RWPE1 (cell line): ENCODE measurements at places on chromosomes 7 and 10.

DNA sequence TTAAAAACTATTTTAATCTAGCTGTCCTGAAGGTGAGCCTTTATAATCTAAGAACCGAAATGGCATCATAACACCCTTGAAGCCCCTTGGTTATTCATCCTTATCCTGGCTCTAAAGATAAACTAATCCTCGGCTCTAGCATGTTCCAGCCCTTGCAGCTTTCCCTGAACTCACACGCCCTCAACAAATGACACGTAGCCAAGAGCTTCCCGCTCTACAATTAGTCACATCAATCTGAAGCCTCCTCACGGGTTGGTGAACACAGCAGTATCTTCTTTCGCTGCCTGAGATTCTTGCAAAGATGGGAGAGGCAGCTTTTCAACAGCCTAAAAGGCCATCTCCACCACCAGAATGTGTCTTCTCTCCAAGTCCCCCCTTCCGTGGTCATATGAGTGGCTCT is 4.1 kb downstream of the FRMD4A start:
- DNase-seq, result no peak

DNA sequence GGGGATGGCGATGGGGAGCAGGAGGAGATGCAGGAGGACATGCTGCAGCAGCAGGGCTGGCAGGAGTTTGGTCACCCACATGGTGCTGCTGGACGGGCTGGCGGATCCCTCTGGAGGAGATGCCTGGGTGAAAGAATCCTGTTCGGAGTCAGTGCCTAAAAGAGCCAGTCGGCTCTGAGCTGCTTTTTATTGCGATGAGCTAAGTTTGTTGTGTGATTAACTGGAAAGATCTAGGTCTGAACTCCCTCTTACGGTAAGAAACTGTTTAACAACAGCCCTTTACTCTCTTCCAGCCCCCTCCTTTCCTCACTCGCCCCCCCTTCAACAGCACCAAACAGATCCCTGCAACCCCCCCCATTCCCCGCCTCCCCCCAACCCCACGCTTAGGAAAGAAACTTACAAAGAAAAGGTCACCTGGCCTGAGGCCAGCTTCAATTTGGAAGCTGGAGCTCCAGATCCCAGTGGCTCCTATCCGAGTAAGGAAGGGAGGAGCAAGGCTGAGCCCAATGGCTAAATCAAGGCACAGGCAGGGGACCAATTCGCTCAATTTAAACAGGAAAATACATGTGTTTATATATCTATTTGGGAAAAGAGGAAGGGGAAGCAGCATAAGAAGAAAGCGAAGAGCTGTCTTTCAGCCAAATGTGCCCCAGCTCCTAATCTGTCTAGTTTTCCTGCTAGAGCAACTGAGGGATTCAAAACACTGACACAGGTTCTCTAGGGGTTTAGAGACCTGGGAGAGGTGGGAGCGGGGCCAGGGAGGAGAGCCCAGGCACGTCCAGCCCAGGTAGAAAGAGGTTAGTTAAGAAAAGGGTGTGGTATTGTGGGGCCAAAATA is at the start of gene HGF:
Gene HGF, minus strand, starts transcription at position 157 of the 837 bp plus-strand sequence. Its CDS starts 76 bp downstream, at position 81.
- DNase-seq, result no peak

- peak; percentile 74 for DNase-seq
Measured at GRCh38 chr7:105806592-105807447, 69.6 kb downstream of the ATXN7L1 start.

GRCh38 chr7:27031289-27032172 is 64.3 kb downstream of the HOXA1 start:
- peak; percentile 15 for DNase-seq

DNA sequence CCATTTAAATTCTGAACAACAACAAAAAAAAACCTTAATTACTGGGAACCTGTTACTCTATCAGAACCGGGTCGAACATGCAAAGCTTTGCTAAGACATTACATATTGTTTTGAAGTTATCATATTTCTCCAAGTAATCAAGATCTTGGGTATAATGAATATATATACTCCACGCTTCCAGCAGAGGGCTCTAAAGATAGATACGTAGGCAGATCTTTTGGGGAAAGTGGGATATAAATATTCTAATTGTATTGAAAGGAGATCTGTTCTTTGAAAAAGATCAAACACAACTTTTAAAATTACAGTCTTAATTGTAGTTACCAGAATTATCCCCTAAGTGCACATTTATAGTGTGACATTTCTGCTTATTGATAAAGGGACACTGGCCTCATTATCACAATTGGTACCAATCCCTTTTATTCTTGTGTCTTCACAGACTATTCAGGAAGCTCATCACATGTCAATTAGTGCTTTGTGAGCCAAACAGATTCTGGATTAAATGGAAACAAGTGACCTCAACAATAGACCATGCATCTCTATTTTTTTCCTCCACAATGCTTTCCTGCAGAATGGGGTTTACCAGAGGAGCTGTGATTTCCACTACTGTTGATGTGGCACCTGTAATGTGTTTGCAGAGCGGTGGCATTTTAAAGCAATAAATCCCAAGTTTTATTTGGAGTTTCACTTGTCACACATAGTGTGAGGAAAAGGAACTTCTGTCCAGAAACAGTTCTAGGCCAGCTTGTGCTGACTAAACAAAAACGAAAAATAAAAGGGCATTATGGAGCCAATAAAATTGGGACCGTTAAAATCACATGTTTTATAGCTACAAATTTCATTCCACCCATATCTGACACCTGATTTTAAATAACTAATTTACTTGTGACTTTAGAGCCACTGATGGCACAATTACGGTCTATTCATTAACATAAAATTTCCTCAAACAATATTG is 122.4 kb downstream of the CTTNBP2 start:
- DNase-seq, result peak; percentile 24

GRCh38 chr10:42753507-42754154 is 29.0 kb upstream of the BMS1 start:
- no peak for DNase-seq

DNA sequence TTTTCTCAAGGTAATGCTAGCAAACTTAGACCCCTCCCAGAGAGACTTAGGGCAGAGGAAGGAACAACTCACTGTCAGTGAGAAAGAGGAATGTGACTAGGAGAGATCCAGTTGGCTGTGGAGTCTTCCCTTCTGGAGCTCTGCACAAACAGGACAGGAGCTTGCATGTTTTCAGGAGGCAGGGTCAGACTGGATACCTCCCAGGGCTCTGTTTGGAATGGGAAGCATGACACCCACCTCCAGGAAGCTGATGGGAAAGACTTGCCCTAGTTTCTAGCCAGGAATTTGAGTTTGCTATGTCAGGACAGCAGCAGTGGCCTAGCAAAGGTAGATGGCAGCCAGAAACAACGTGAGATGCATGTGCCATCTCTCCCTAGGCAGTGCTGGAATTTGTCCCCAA is 40.6 kb downstream of the GHRHR start:
- DNase-seq, result no peak

DNA sequence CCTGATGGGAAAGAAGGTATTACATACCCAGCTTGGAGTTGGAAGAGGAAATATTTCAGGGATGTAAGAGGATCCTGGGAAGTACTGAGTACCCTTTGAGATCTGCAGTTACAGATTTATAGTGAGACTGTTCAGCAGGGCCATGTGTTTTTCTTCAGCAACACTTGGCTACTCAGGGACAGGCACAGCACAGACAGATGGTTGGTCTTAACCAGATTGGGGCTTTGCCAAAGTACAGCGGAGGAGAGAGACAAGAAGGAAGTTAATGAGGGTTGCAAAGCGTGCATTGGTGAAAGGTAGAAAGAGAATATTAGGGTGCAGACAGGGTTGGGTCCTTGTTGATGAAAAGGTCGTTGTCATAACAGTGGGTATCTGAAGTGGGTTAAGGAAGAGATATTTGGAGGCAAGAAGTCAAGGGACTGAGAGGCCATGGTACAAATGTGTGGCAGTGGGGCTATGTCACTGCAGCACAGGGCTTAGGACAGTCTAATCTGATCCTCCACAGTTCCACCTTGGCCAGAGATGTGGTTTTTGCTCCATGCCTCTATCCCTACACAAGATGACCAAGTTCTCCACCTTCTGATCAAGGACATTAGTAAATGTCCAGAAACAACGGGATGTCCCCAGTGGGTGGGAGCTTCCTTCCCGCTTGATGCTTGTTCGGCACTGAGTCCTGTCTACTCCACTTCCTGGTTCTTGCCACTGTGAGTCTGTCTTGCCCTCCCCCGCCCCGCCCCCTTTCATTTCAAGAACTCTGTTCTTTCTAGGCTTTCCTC is 18.9 kb upstream of the DNAJC1 start:
- DNase-seq, result no peak

GRCh38 chr10:132921818-132922807 is 20.3 kb downstream of the CFAP46 start:
- no peak for DNase-seq

- no peak for DNase-seq
Measured at GRCh38 chr10:120572307-120572706, 115.3 kb downstream of the PLPP4 start.

DNA sequence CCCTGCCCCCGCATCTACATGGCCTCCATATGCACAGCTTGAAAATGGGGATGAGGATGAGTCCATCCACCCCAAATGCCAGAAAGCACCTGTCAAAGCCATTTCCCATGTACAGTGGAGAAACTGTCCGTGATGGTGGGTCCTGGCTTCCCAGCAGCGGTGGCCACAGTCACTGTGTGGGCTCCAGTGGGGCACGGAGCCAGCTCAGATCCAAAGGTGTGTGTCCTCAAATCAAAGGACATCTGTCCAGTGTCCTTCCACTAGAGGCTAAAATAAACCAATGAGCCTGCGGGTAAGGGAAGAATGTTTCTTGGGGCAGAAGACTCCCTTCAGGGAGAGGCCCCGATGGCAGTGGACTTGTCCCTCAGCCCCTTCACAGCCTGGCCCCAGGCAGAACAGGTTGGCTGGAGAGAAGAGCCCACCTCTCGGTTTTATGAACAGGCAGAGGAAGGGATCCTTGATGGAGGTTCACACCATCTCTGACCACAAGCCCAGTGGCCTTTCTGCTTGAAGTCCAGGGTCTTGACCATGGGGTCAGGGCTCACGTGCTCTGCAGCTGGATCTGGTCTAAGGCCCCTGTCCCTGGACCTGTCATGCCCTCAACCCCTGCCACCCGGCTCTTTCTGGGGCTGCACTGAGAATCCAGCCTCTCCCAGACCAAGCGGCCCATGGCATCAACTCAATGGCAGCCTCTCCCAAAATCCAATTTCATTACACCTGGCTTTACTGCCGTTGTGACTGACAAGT is 106.9 kb downstream of the TCERG1L start:
- DNase-seq, result no peak

- DNase-seq, result no peak
Measured at GRCh38 chr10:43299579-43299978, 32.7 kb upstream of the RASGEF1A start.

GRCh38 chr7:131355917-131356777 is 28.5 kb downstream of the MKLN1 start:
- DNase-seq, result no peak

GRCh38 chr10:31268444-31269303 is 50.3 kb upstream of the ZEB1 start:
- DNase-seq, result no peak

DNA sequence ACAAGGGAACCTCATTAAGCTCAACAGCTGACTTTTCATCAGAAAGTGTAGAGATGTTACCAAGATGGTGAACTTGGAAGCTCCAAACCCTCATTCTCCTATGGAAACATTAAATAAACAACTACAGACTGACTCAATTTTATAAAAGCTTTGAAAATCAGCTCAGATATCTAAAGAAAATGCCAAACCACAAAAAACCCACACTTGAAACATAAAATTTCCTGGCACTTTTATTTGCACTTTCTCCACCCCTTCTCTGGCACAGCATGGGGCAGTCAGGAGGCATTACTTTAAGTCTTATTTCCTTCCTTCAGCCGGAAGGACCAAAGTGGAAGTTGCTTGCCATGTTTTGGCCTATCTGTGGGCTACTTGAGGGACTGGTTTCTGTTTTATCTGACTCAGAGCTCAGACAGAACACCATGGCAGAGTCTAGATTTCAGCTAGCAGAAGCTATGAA is 114.7 kb downstream of the ODAD2 start:
- no peak for DNase-seq

DNA sequence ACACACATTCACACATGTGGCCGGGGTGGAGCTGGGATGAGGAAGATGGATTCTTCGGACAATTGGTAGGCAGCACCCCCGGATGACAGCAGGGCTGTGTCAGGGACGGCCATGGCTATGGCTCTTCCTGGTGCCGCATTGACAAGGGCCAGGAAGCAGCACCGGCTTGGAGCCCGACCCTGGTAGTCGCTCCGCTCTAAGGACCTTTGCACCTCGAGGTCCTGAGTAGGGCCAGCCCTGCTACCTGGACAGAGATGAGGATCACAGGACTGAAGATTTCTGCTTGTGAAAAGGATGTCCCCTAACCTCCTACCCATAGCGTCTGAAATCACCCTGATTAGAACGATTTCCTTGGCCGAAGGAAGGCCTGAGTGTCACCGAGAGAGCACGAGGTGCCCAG is 134.1 kb downstream of the ADARB2 start:
- DNase-seq, result no peak

GRCh38 chr10:23199768-23200511 is 7.8 kb downstream of the PTF1A start:
- no peak for DNase-seq

- DNase-seq, result peak; percentile 40
Measured at GRCh38 chr7:136030867-136031318, 53.7 kb upstream of the MTPN start.
